COLO829 (cell line): ENCODE measurements at places on chromosomes 13 and 19.

- DNase-seq: no peak
These were observed 1258.9 kb downstream of the EFNB2 start for GRCh38 chr13:105276571-105276970.

GRCh38 chr19:776549-776948, 20.7 kb upstream of the PTBP1 start:
- no peak for DNase-seq

GRCh38 chr19:28257396-28257795, 955.6 kb downstream of the UQCRFS1 start:
- DNase-seq: no peak

- no peak for DNase-seq
These were observed 3.5 kb downstream of the AKT2 start for GRCh38 chr19:40281381-40282208.

DNA sequence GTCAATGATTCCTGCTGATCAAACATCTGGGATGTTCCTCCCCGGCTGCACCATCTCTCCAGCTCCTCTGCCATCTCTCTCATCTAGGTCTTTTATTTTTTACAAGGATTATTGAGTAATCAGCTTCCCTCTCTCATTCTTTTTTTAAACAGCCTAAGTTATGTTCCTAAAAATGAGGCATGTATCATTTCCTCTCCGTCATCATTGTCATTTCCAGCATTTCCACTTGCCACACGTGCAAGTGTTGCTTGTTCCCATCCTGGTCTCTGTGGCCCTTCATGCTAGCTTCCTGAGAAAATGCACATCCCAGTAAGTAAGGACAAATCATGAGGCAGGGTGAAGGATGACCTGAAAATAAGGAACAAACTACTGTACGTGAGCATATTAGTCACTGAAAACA, 102.7 kb upstream of the POSTN start:
- no peak for DNase-seq

DNA sequence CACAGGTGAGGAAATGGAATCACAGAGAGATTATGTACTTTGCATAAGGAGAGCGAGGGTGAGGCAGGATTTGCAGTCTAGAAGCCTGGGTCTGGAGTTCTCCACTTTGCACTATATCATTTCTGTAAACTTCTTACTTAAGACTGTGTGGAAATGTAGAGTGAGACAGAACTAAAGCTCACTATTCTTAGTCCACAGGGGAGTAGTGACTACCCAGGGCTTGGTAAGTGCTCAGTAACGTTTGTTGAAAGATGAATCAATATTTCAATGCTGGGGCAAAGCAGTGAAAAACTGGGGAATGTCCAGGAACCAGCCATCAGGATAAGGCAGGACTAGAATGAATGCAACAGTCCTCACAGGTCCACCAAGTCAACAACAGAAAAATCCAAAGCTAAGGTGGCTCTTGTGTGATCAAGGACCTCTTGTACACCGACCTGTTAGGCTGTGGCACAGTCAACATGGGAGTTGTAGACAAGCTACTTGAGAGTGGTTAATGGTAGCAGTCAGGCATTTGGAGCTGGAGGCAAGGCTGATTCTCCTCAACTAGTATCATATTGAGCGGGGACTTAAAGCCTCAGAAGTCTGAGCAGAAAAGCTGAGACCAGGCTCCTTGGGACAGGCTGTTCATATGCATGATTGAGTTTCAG, 929 bp upstream of the TNFSF13B start:
- DNase-seq: no peak

GRCh38 chr19:6697291-6697690, 23.2 kb downstream of the C3 start:
- no peak for DNase-seq

DNA sequence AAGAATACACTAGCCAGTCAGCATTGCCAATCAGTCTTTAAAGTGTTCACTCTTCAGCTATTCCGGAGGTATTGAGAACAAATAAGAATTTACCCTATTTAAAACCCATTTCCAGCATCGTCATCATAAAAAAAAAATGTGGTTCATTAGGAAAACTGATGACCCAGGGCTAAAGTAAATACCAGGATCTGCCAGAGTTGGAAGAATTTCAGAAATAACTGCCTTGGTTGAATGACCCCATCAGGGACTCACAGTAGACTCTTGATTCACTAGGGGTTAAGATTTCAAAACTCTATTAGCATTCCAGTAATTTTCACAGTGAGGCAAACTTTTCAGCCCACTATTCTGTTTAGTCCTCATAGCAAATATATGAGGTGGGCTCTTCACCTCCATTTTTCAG, 377.0 kb downstream of the ITGBL1 start:
- DNase-seq: no peak

GRCh38 chr13:62598708-62599107, 1183.1 kb upstream of the PCDH20 start:
- DNase-seq: no peak

- no peak for DNase-seq
These were observed 546 bp downstream of the TBC1D4 start for GRCh38 chr13:75481176-75482069.

- no peak for DNase-seq
These were observed 752.5 kb upstream of the SGCG start for GRCh38 chr13:22428188-22428828.

- no peak for DNase-seq
These were observed 1.7 kb downstream of the RBM26 start for GRCh38 chr13:79404361-79404760.

- DNase-seq: no peak
These were observed 170.3 kb downstream of the PTPRS start for GRCh38 chr19:5170329-5170745.

DNA sequence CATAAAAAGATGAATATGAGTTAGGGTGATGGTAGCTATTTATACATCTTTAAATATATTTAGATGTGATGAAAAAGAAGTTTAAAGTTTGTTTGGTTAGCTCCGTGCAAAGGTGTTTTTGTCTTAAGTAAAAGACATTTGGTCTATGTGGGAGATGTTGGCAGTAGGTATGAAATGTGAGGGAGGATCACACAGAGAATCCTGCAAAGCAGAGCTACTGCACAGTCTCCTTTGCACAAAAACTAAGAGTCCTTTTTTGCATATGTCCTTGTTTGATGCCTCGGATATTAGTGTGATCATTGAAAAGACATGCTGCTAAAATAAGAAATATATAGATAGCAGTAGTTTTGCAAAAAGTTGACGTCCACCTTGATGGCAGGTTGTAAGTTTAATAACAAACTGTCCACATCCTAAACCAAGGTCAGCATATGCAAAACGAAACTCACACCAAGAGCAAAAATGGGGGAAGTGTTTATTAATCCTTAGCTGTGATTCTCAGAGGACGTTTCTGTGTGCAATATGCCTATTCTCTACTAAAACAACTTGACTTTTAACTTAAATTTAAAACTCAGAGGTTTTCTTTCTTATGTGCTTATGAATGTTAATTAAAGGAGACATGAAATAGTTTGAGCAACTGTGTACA, 870.1 kb downstream of the PCDH9 start:
- no peak for DNase-seq

- DNase-seq: no peak
These were observed 139.6 kb upstream of the TUBA3C start for GRCh38 chr13:19321222-19321621.

- DNase-seq: no peak
These were observed 405.9 kb downstream of the ZNF536 start for GRCh38 chr19:30778061-30778460.

DNA sequence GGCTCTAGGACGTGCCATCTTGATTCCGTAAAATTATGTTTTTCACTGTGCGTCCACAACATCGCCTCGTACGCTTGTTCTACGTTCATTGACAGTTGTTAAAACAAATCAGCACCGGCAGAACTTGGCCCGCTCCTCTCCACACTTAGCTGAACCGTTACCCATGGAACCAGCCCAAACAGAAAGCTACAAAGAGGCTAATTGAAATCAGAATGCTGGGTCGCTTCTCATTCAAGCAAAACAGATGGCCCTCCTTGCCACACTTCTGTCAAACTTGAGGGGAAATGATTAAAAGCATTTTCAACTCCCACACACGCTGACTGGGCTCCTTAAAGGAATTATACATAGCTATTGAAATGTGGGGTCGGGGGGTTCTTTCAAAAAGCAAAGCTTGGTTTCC, 71.6 kb downstream of the TM9SF2 start:
- DNase-seq: no peak

- no peak for DNase-seq
These were observed 109.0 kb downstream of the TNFRSF19 start for GRCh38 chr13:23679220-23679619.

- DNase-seq: no peak
These were observed 26.4 kb downstream of the DNM2 start for GRCh38 chr19:10744253-10744798.

DNA sequence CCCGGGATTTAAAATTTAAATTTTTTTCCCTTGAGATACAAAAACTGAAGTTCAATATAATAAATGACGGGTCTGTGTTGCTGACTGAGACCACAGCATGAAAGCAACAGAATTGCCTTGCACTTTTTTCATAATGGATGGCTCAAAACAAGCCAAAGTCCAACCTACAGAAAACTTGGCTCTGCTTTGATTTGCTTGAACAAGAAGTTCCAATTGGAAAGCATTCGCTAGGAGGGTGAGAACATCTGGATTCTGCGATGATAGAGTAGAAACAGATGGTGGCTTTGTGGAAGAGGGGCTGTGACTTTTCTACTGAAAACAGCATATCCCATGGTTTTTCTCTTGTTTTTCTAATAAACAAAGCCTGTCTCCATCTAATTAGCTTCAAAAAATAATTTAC, 46.4 kb downstream of the THSD1 start:
- DNase-seq: no peak

DNA sequence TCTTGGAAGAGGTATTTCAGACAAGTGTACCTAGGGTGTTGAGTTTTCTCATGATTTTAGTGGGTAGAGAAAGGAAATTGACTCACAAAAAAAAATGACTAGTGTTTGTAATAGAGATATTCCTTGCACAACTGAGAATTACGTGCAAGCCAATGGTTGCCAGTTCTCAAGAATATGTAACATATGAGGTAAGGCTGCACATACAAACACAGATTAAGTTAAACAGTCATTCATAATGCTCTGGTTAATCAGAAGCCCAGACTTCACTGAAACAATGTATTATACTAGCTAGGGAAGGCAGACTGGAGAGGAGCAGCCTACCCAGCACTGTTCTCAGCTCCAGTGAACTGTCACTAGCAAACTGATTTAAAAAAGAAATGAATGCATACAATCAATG, 418.3 kb downstream of the DIAPH3 start:
- no peak for DNase-seq

- no peak for DNase-seq
These were observed 55.2 kb downstream of the ATP7B start for GRCh38 chr13:51955816-51956603.

DNA sequence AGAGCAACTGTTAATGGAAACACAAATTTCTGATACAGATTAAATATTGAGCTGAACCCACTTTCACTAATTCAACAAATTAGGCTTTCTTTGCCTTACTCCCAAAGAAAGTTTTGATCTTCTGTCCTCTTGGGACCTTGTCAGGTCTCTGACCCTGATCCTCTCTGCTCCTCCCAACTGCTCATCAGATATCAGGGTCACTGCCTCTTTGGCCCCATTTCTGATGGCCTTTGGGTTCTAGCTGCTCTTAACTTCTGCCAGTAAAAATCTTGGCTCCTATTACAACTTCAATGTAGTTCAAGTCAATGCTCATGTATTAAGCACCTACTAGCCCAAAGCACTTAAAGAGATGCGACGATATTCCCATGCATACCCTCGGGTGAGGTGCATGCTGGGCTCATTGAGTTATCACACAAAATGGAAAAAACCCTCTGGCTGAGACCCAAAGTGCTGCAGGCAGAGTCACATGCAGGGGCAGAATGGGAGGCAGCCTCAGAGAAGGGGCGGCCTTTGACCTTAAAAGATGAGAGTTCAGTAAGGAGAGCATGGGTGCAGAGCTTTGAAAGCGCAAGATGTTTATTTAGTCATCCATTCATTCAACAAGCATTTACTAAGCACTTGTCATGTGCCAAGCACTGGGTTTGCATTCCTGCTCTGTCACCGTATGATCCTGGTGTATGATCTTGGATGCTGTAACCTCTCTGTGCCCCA, 183.4 kb downstream of the USP12 start:
- no peak for DNase-seq

GRCh38 chr19:6026390-6027227, 48.7 kb upstream of the RANBP3 start:
- no peak for DNase-seq

DNA sequence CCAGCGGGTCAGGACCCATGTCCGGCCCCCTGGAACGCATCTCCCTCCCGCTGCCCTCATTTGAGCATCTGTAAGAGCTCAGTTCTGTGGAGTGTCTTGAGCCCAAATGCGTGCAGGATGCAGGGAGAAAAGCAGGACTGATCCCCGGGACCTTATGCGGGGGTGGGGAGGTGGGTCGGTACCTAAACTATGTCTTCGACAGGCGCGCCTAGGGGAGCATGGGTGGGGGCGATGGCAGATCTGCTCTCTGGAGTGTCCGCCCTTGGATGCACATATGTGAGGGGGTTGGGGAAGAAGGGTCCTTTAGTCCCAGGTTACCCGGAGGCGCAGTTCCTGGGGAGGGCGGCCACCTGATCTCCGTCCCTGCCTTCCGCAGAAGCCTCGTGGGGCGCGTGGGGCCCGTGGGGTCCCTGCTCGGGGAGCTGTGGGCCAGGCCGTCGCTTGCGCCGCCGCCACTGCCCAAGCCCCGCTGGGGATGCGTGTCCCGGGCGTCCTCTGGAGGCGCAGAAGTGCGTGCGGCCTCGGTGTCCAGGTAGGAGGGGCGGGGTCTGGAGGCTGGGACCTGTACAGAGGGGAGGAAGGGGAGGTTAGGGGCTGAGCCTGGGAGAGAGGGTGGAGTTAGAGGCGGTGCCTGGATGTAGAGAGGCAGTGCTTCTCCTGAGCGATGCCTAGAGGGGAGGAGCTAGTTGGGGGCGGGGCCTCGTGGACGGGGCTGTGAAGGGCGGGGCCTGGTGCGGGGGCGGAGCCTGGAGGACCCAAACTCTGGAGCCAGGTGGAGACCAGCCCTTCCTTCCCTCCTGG, 2.9 kb downstream of the CILP2 start:
- DNase-seq: peak; percentile 82

- DNase-seq: no peak
These were observed 117.6 kb downstream of the MIPEP start for GRCh38 chr13:23771552-23771951.

- DNase-seq: no peak
These were observed 49.1 kb upstream of the FLT1 start for GRCh38 chr13:28544026-28544425.

DNA sequence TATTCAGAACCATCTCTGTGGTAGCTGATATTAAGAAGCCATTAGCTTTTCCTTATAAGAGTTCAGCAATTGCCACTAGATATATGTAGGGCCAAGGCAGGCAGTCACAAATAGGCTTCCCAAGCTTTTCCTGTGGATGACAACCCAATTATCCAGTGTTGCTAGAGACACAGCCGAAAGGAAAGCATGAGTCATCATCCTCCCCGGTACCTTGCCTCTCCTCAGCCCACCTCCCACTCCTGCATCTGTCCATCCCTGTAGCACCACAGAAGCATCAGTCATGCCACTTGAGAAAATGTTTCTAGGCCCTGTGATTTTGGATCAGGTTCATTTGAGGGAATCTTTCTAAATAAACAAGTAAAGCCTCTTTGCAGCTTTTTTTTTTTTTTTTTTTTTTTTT, 204.3 kb downstream of the DNAJC15 start:
- no peak for DNase-seq

GRCh38 chr19:35828692-35829301, 16.2 kb upstream of the PRODH2 start:
- peak; percentile 64 for DNase-seq
